AML-193 (cell line): ENCODE measurements at places on chromosomes 4 and X.

- DNase-seq, result no peak
Measured at GRCh38 chr4:163651761-163652160, 157.3 kb downstream of the TMA16 start.

- DNase-seq, result no peak
Measured at GRCh38 chr4:2458546-2459491, 10.1 kb upstream of the RNF4 start.

GRCh38 chr4:180538384-180539057 lies 1704.7 kb upstream of the TENM3 start:
- DNase-seq, result no peak

DNA sequence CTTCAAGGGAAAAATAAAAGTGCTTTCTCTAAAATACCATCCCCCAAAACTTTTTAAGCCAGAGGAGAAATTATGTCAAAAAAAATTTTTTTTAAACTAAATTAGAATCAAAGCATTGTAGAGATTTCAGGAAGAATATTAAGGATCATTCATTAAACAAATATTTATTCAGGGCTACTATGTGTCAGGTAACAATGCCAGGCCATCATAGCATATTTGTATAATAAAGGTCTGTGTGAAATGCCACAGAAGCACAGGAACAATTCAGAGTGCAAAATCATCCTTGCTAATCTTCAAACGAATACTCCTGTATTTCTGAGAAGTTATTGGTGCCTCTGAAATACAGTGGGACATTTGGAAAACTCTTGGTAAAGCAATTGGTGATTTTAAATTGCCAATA lies 2.0 kb downstream of the CCDC160 start:
- DNase-seq, result no peak
